ENCODE measurements at places on chromosomes 3 and 15.

- DNase-seq, result no peak
These were observed 18.9 kb downstream of the CMTM6 start for GRCh38 chr3:32483772-32484171.

- no peak for DNase-seq
These were observed 250.7 kb downstream of the OPA1 start for GRCh38 chr3:193843474-193844301.

- DNase-seq, result no peak
These were observed 48.0 kb upstream of the LPP start for GRCh38 chr3:188106006-188106405.

DNA sequence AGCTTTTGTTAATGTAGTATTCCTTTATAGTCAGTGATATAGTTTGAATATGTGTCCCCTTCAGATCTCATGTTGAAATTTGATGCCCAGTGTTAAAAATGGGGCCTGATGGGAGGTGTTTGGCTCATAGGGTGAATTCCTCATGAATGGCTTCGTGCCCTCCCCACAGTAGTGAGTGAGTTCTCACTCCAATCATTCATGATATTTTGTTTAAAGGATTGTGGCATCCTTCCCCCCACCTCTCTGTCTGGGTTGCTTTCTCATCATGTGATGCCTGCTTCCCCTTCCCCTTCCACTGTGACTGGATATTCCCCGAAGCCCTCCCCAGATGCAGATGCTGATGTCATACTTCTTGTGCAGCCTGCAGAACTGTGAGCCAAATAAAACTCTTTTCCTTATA, 649.8 kb upstream of the NR2F2 start:
- DNase-seq, result no peak

DNA sequence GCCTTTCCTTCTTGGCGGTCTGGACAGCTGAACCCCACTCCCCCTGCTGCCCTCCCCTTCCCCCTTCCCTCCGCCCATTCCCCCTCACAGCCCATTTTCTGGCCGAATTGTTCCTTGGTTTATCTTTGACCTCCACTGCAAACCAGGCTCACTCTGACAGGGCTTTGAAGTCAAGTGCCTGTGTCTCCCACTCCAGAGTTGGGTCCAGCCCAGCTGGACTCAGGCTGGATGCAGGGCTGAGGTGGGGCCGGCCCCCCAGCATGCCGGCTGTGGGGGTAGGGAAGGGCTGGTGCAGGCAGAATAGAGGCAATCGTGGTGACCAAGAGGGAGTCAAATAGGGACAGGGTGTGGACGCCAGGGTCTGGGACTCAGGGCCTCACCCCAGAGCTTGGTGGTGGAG, 57.0 kb upstream of the MRPS22 start:
- DNase-seq, result no peak

DNA sequence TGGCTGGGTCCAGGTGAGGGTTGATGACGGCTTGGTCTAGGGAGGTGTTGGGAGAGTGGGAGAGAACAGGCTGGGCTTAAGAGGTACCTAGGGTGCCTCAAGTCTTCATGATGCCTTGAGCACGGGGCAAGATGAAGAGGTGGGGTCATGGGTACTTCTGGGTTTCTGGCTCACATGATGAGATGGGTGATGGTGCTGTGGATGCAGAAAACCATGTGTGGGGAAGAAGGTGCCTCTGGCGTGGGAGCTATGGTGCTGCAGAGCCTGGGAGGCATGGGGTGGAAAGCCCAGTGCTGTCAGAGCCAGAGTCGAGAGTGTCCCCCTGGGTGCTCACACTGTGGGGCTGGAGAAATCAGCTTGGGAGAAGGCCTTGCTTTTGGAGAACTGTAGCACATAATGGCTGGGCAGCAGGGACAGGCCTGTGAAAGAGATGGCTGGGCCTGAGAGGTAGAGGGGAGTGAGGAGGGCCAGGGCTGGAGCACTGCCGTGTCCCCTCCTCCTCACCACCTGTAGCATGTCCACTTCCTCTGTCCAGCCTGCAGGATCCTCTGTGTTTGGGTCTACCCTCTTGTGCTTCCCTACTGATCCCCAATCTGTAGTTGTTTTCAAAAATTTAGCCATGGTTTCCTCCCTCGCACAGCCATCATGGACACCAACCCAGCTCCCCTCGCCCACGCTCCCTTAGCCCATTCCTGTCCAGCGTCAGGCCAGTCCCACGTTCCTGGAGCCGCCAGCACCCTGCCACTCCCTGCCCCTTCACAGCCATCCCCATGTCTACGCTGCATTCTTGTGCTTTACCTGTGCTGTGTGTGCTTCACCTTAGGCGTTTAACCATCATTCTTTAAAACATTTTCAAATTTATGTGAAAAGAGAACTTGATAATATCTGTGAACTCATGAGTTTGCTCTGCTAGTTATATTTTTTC, 132.0 kb downstream of the EEFSEC start:
- no peak for DNase-seq

DNA sequence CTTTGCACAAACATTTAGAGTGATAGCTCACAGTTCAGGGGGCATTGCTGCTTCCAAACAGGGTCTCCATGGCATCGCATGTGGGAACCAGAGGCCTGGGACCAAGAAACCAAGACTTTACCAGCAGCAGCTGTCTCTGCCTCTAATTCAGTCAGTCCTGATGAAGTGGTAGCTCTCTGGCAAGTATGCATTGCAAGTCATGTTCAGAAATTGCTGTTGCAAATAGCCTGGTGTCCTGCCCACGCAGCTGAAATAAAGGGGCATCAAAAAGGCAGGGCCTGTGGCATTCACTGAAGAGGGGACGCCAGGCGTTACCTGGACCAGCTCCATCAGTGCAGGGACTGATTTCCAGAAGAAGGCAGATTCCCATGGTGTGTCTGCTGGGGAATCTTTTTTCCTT, 121.3 kb downstream of the CD47 start:
- DNase-seq, result no peak

DNA sequence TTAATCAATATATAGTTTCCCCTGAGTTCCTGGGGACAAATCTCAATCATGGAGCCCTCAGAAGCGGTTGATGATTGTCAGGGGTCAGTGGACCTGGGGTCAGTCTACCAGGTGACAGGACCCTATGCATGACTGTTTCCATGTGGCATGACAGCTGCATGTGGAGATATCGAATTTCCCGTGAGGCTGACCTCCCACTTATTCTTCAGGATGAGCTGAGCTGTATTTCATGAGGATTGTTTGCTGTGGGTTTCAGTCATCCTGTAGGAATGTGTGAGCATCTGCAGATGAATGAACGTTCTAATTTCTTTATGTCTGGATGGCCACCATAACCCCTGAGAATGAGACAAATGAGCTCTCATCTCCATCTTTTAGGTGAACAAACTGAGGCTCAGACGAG, 93.0 kb upstream of the HES1 start:
- no peak for DNase-seq

GRCh38 chr15:66620744-66621344, 55.0 kb upstream of the LCTL start:
- no peak for DNase-seq

- DNase-seq, result no peak
These were observed 105.9 kb upstream of the HERC1 start for GRCh38 chr15:63939531-63940130.

DNA sequence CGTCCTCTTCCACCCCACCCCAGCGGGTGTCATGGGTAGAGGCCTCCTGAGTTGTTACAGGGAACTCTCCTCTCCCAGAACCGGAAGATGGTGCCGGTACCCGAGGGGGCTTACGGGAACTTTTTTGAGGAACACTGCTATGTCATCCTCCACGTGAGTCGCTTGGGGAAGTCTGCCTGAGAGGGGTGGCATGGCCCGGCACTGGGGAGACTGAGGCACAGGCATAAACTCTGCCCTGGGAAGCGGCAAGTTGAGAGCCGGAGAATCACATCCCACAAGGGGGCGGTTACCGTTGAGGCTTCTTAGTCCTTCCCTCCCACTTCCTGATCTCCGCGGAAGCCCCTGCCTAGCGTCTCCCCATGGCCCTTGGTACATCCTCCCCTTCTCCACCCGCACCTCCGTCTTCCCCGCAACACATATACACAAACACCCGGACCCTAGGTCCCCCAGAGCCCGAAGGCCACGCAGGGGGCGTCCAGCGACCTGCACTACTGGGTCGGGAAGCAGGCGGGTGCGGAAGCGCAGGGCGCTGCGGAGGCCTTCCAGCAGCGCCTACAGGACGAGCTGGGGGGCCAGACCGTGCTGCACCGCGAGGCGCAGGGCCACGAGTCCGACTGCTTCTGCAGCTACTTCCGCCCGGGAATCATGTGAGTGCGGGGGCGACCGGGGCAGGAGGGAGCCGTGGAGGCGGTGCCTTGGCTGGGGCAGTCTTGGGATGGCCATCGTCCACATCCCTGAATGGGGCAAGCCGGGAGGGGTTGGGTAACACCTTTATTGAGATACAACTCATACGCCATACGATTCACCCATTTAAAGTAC, 3.4 kb downstream of the VILL start:
- peak; percentile 56 for DNase-seq

GRCh38 chr3:29906906-29907305, 626.0 kb downstream of the RBMS3 start:
- no peak for DNase-seq

DNA sequence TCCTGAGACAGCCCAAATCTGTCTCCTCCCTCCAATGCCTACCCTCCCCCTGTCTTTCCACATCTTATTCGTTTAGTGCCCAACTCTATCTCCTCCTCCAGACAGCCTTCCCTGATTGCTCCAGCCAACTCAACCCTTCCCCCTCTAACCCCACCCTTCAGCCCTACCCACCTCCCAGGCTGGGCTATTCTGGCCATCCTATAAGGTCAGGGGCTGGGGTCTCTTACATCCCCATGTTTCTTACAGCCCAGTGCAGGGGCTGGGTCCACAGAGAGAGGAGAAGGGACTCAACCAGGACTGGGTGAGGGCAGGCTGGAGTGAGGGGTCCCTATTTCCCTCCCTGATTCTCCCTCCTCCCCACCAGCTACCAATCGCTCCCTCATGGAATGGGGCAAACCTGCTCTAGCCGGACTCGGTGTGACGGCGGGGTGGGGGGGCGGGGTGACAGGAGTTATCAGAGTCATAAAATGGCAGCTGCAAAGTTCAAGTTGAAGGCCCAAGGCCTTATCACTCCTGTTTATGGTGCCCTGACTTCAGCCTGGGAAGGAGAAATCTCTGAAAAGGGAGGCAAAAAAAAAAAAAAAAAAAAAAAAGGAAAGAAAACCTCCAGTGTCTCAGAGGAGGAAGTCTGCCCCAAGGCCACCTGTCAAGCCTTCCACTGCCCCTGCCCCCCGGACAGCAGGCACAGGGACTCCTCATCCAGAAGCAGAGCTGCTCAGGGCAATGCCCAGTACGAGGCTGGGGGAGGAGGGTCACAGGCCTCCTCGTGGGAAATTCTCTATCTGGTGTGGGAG, 2.1 kb downstream of the VIPR1 start:
- DNase-seq, result no peak

- DNase-seq, result no peak
These were observed 56.8 kb downstream of the ZNF148 start for GRCh38 chr3:125318167-125318865.

DNA sequence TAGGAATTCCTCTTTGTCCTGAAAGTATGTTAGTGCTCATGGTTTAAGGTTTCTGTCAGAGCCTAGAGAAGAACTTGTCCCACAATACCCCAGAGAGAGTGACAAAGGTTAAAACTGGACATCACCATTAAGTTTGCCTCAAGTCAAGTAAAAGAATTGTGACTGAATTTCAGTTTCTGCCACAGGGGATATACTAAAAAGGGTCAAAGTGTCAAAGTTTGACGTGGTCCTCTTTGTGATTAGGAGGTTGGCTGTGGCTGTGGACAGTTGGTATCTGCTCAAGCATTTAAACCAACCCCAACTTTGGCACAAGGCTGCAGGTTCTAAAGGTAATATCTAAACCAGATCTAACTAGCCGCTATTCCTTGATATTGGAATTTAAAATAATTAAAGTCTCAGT, 26.1 kb downstream of the FMN1 start:
- DNase-seq, result no peak

- no peak for DNase-seq
These were observed 140.8 kb downstream of the TP63 start for GRCh38 chr3:189771842-189772450.

DNA sequence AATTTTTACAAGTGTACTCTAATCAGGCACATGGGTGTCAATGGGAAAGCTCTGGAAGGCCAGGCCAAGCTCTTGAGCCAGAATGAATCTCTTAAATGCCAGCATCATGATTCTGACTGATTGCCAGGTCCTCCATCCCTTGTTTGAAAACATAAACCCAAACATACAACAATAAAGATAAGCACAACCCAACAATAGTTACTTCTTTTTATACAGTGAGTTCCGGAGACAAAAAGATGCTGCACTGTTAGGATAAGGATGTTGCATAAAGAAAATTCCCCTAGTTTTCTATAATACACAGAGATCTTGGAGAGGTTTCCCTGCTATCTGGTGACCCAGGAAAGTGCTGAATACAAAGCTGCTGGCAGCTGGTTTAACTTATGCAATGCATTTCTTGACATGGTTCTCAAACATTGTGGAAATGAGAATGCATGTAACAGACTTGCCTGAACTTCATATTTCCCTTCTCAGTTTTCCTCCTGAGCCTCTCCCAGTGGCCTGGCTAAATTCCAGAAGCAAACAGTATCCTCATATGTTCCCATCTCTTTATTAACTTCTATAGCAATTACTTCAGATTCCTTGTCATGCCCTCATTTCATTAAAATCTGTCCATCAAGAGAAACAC, 180.1 kb upstream of the PRICKLE2 start:
- DNase-seq, result no peak

DNA sequence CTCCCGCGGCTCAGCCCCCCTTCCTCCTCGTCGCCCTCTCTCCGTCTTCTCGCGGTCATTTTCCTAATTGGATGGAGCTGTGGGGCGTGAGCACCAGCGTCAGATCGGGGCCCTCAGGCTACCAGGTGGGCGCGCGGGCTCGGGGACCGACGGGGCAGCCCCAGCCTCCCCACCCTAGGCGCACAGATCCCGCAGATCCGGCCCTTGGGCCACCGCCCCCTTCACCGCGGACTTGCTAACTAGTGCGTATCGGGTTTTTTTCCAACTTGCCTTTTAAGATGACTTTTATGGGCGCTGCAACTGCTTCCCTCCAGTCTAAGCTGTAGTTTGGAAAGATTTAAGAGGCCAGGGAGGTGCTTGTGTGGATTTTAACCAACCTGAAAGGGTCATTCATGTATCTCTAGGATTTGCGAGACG, 1.3 kb downstream of the ZNF710 start:
- DNase-seq, result no peak

- DNase-seq, result no peak
These were observed 27.0 kb downstream of the CCNL1 start for GRCh38 chr3:157132936-157133335.

- DNase-seq, result no peak
These were observed 315.3 kb upstream of the UBE2E2 start for GRCh38 chr3:22887664-22888291.

GRCh38 chr3:143727391-143727790, 120.9 kb downstream of the SLC9A9 start:
- DNase-seq, result no peak

DNA sequence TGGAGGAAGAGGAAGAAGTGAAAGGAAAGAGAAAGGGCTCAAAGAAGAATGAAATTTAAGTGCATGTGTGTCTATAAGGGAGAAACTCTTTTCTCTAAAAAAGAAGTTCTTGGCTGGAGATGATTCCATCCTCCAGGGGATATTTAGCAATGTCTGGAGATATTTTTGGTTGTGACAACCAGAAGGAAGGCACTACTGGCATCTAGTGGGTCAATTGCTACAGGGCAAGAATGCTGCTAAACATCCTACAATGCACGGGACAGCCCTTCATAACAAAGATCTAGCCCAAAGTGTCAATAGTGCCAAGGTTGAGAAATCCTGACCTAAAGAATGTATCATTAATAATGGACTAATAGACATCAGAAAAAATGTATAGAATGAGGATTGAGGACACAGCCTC, 57.4 kb upstream of the ST3GAL6 start:
- DNase-seq, result no peak

GRCh38 chr3:24151594-24151993, 206.5 kb downstream of the NR1D2 start:
- no peak for DNase-seq

Data from stimulated activated effector memory CD8-positive, alpha-beta T cell treated with anti-CD3 and anti-CD28 coated beads, Interleukin-12 subunit alpha, Interleukin-12 subunit beta, amount 100 ng/mL, for 72 hours (primary cell).